ENCODE measurements at places on chromosomes 12 and 14.
A peak's percentile ranks its signal among the peaks of the same experiment; 100 is the strongest.

- DNase-seq: no peak
Observed at GRCh38 chr12:87074781-87075180, 818.6 kb upstream of the MGAT4C start.

GRCh38 chr14:103277931-103278330 lies 56.1 kb upstream of the EIF5 start:
- DNase-seq: no peak

GRCh38 chr12:105167346-105167745 lies 59.8 kb downstream of the WASHC4 start:
- no peak for DNase-seq

DNA sequence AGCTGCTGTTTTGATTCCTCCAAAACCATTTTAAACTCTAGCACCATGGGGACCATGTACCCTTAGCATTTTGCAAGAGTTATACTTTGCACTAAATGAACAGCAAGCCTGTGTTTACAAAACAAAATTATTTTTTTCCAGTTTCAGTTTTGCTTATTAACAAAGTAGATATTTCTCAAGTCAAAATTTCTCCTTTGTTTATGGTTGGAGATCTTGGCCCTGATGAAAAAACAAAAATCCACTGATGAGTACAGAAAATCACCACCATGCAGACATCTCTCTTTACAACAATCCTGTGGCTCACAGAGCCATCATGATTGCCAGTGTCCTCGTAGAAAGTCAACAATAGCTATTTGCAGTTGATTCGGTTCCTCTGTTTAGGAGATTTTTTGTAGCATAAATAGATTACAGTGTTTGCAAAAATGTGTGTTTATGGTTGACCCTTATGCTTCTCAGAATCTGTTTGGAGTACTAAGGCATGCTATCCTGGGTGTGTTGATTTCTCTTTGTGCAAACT lies 201.1 kb upstream of the NUDT4 start:
- DNase-seq: no peak

DNA sequence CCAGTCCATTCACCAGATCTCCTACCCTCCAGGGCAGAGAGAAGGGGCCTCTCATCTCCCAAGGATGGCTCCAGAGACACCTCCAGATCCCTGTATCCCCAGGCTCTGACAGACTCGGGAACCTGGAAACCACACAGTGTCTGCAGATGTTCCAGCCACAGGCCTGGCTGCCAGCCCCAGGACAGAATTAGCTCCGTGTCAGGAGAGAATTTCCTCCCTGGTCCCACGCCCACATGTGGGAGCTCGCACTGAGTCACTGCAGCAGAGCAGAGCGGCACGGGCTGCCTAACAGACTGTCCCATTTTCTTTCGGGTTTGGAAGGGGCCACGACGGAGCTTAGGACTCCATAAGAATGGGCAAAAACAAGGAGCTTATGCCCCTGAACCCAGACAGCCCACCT lies 33.6 kb downstream of the CMKLR1 start:
- DNase-seq: no peak

- no peak for DNase-seq
Observed at GRCh38 chr12:18340786-18341185, 79.5 kb downstream of the PIK3C2G start.

DNA sequence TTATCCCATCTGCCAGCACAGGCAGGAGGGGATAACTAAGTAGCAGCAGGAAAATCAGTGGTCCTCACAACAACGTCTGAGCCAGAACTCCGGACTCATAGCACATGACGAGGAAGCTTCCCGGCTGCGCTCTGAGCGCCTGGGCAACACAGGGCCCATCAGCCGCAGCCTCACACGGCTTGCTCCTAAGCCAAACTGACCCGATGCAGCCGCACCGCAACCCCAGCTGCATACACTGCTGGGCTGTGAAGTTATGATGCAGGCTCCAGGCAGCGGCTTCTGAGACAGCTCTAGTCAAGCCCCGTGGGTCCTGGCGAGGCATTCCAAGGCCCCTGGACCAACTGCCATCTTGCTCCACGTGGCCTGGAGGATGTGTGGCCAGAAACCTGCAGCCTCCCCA lies 28.1 kb downstream of the ZFYVE21 start:
- DNase-seq: no peak

- no peak for DNase-seq
Observed at GRCh38 chr12:76786986-76787385, 23.1 kb downstream of the ZDHHC17 start.

DNA sequence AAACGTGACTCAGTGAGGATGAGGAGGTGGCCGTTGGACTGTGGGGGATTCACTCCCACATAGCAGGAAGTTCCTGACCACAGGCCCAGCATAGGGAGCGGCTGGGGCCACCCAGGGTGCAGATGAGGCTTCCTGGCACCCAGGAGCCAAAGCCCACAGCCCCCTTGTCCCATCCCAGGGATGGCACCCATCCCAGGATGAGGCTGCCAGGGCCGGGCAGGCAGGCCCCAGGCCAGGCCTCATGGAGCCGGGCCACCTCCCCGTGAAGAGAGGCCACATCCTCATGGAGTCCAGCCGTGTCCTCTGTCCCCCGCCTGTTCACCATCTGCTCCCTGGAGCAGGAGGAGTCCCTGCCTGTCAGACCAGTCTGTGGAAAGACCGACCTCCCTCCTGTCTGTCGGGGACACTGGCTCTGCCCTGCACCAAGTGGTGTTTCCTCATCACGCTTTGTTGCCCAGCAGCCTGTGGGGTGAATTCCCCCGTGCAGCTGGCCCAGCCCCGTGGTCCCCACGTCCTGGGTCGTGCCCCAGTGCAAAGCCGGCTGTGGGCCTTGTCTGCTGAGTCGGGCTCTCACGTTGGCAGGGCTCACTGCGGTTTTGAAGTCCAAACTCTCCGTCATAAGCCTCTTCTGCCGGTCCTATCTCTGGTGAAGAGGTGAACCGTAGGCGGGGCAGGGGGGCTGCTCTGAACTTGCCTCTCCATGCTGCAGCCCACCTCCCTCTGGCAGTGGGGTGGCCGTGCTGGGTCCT lies 24.5 kb downstream of the MMP17 start:
- DNase-seq: no peak

GRCh38 chr12:59867689-59868088 lies 271.9 kb downstream of the SLC16A7 start:
- DNase-seq: no peak

GRCh38 chr14:35643513-35643912 lies 109.5 kb downstream of the INSM2 start:
- no peak for DNase-seq

- DNase-seq: no peak
Observed at GRCh38 chr12:558580-558979, 98.8 kb downstream of the B4GALNT3 start.

- no peak for DNase-seq
Observed at GRCh38 chr14:55125403-55125802, 3.6 kb upstream of the LGALS3 start.

- no peak for DNase-seq
Observed at GRCh38 chr14:102601378-102601925, 9.0 kb downstream of the RCOR1 start.

- no peak for DNase-seq
Observed at GRCh38 chr12:128509170-128509569, 242.2 kb downstream of the TMEM132C start.

DNA sequence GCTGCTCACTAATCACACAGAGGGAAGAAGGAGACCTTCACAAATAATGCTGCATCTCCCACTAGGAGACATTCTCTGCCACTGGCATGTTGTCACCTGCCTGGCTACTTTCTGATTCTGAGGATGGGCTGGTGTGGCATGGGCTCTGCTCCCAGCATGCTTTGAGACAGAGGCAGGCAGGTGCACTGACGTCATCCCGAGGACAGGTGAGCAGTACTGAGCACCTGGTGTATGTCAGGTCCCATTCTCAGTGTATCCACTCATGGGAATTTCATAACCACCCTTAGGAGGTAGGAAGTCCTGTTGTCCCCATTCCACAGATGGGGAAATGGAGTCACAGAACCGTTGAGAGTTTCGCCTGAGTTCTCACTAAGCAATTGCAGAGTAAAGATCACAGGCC lies 597.9 kb downstream of the VRK1 start:
- no peak for DNase-seq

- no peak for DNase-seq
Observed at GRCh38 chr14:71527838-71528237, 404.4 kb upstream of the RGS6 start.

DNA sequence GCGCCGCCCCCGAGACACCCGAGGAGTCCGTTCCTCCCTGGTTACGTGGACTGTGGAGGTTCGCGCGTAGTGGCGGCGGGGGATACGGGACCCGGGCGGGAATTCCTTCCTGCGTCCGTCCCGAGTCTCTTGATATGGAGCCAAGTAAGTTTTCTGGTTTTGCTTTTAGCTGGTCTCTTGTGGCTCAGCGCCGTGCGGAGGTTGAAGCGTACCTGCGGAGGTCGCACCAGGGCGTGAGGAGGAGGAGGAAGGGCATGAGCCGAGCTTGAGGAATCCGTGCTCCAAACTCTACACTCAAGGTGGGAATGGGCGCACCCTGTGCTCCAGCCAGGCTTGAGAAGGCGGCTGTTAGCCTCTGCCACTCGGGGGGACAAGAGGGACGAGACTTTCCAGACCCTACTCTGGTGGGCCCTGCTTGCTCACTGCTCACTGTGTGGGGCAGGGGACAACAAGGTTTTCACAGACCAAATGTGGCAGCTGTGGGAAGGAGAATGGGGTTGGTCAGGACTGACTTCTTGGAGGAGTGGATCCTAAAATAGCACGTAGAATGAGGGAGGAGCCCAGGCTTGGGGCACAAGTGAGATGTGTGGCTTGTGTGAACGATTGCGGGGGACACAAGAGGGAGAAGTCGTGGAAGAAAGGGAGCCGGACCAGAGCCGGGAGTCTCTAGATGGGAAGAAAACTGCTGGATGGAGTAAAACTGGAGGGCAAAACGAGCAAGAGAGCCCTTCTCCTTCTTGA lies 577 bp downstream of the ATG101 start:
- DNase-seq: no peak

- DNase-seq: no peak
Observed at GRCh38 chr14:24851406-24851805, 198.5 kb downstream of the STXBP6 start.

GRCh38 chr12:22406627-22407026 lies 72.1 kb upstream of the ST8SIA1 start:
- DNase-seq: no peak

DNA sequence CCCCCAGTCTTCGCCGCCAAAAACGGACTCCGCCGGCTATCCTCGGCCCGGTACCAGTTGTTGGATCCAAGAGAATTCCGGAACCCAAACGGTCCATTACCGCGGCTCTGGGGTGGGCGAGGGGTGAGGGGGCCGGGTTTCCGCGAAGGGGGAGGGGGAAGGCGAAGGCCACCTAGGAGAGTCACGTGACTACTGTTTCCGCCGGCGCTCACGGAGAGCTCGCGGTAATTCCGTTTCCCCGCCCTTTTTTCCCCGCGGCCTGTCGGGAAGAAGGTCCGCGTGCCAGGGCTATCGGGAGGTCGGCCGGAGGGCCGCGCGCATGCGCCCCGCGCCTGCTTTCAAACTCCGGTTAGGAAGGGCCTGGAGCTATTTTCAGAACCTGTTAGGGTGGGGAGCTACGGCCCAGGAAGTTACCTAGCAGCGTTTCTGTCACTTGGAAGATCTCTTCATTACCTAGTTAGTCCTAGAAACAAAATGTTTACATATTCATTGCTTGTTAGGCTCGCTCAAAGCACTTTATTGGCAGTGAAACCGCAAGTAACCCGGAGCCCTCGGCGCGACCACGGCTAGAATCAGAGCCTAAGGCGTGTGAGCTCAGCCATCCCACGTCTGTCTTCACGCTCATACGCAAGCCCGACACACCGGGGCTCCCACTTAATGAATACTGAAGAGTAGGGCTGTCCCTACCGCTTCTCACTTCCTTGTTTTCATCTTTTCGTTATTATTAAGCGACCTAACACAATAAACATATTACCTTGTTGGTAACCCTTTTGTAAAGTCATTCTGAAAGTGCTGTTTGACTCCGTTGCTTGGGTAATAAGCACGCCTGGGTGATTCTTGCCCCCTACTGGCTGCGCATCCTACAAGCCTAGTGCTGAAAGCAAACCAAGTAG lies 624 bp upstream of the SBNO1 start:
- DNase-seq: peak; percentile 99

DNA sequence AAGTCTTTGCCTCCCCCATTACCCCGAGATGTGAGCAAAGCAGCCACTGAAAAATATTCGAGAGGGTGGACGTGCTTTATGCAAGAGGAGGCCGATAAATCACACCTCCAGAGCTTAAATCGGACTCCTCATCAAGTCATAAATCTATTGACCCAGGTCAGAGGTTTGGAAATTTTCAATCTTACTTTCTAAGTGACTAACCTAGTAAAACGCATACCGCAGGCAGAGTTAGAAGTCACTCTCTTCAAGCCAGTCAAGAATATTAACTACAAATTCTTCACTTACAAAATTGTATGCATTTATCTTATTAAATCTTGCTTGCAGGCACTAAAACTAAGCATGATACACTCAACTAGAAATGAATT lies 34.9 kb downstream of the GPHB5 start:
- DNase-seq: no peak

- DNase-seq: no peak
Observed at GRCh38 chr14:77130386-77130785, 11.2 kb downstream of the ZDHHC22 start.

GRCh38 chr14:104687601-104688504 lies 1.6 kb upstream of the INF2 start:
- no peak for DNase-seq

DNA sequence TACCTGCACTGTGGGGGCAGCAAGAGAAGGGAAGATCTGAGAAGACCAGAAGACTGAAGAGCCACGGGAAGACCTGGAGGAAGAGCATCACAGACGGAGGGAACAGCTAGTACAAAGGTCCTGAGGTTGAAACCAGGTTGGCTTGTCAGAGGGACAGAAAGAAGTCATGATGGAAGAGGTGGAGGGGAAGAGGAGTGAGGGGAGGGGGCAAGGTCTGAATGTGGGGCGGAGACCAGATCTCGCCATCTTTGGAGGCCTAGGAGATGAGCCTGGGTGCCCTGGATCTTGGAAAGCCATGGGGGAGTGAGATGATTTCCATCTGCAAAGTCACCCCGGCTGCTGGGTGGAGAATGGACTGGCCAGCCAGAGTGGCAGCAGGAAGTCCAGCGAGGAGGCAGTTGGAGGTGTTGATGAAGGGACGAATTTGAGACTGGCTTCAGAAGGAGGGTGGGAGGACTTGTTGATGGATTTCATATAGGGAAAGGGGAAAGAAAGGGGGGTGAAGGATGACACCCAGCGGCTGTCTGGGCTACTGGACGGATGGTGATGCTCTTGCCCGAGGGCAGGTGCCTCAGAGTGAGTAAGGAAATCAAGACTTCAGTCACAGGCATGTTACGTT lies 14.6 kb upstream of the UBC start:
- no peak for DNase-seq

GRCh38 chr14:67787673-67788072 lies 28.7 kb downstream of the ZFYVE26 start:
- DNase-seq: no peak

DNA sequence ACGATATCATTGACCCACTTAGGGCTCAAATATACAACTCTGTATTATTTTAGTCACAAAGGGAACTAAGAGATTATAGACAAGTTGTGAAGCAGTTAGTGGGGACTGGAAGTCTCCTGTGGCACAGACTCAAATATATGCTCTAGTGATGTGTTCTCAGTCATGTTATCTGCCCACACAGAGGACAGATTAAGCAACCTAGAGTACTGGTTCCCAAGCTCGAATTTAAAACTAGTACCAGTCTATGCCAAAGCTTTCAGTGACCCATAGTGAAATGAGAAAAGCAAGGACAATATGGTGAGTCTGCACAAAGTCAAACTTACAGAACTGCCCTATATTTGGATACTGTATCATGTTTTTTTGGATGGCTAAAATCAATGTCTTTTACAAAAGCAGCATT lies 389.3 kb downstream of the DIO2 start:
- DNase-seq: no peak

All from NCI-H2171 treated with DMSO at 0.1 percent for 48 hours (cell line).